ENCODE measurements at places on chromosomes 2 and 18. TPM values are rescaled to one million over a fixed set of nuclear protein-coding genes. Genes with fewer than 3 reads are reported as not detected.

DNA sequence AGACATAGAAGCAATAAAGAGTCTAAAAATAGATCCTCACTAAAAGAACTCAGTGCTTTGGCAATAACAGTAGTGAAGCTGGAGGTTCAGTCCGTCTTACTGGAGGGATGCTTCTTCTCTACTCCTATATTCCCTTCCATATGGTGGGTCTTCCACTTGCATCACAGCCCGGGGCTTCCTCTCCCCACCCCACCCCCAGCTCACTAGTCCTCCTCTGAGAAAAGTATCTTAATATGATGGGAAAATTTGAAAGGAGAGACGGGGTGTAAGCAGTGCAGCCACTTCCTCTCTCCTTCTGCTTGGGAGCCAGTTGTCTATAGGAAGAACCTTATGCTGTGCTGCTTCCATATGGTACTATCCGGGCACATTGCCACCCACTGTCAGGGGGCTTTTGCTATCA, 57.2 kb upstream of the SPOPL start:
- DNase-seq: no peak

Gene WIPF1
- 5.6 TPM for total RNA-seq

DNA sequence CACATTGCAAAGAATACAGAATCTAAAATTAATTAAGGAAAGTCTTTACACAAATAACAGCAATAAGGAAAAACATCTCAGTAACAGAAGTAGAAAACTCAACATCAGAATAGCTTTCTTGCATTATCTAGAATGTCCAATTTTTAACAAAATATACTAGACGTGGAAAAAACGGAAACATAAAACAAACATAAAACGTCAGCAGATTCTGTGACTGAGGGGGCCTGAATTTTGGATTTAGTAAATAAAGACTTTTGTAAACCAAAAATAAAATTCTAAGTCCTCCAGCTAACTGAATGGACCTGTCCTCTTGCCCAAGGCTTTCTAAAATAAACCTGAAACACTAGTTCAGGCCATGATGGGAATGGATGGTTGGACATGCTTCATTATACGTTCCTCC, 773.5 kb upstream of the LRRTM1 start:
- DNase-seq: no peak

DNA sequence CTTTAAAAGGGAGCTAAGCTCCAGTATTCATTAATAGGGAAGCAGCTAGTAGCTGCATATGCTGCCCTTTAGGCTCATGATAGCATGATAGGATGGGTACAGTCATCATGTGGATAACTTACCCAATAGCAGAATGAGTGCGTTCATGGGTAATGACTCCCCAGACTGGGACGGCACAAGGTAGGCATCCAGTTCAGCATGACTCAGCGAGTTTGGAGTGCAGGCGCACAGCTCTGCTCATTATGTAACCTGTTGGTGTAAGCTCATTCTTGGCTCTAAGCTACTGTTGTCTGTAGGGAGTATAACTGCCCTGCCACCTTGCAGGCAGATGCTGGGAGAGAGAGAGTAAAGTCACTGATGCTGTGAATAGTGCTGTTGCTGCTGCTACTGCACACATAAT, 209.2 kb upstream of the SYT4 start:
- no peak for DNase-seq

Gene LYPD6B
- not detected for total RNA-seq
